MCF 10A (cell line): ENCODE measurements at places on chromosomes 5 and 9.

DNA sequence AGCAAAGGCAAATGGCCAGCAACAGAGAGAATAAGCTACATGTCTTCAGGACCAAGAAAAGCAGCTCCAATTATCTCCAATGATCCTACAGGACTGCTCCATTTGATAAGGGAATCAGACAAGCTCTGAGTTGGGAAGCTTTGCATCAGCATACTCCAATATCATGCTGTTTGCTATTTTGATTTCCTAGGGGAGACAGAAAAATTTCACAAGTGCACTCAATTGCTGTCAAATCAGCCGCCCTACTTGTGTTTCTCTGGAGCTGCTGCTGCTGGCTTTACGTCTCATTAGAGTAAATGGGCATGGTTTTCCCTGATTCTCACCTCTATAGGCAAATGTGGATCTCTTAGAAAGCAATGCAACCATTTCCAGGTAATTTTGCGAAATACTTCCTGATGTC, 201.7 kb downstream of the PRELID2 start:
- no peak overlapping the region for H3K4me3 ChIP-seq
- H3K27ac ChIP-seq = no peak overlapping the region
- H3K27me3 ChIP-seq = no peaks in the 10 kb centered on the region
- no peaks in the 10 kb centered on the region for H3K4me1 ChIP-seq

DNA sequence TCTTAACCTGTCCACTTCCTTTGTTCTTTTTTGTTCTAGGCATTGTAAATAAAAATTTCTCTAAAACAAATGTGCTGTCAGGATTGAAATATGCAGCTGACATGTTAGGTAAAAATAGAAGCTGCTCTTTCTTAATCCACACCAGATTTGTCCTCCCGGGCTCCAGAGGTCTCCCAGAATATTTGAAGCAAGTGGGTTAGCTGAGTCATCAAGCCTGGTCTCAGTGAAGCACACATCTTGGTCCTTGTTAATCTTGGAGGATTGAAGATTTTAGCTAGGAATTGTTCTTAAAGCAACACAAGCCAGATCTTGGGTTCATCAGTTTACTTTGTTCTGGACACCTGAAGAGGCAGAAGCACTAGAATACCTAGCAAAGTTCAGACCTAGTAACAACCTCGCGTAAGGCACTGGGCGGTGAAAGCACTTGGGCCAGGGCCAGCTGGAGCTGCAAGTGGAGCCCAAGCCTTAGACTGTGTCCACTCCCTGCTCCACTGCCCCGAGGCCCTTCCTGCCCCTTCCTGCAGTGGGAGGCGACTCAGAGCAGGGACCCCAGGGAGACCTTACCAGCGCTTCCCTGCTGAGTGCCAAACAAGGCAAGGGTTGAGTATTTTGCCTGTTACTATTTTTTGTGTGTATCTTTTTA, 36.5 kb downstream of the HABP4 start:
- H3K36me3 ChIP-seq = peaks cover 18% of the 10 kb centered on the region
- DNase-seq = peak; percentile 25
- no peak overlapping the region for H3K27ac ChIP-seq
- no peaks in the 10 kb centered on the region for H3K27me3 ChIP-seq
- no peaks in the 10 kb centered on the region for H3K4me1 ChIP-seq

- H3K36me3 ChIP-seq = no peaks in the 10 kb centered on the region
- no peak overlapping the region for H3K4me3 ChIP-seq
- no peak overlapping the region for H3K27ac ChIP-seq
- H3K27me3 ChIP-seq = peaks cover 74% of the 10 kb centered on the region
- H3K4me1 ChIP-seq = no peaks in the 10 kb centered on the region
- no peak for DNase-seq
Measured at GRCh38 chr5:88676637-88677375, 206.2 kb downstream of the MEF2C start.

- H3K4me1 ChIP-seq = peaks cover 17% of the 10 kb centered on the region
- H3K36me3 ChIP-seq = no peaks in the 10 kb centered on the region
- H3K4me3 ChIP-seq = no peak overlapping the region
- DNase-seq = no peak
- H3K27ac ChIP-seq = peak overlapping the region; percentile 40
Measured at GRCh38 chr9:27534131-27534530, 4.5 kb upstream of the MOB3B start.

- H3K27ac ChIP-seq = no peak overlapping the region
- no peaks in the 10 kb centered on the region for H3K4me1 ChIP-seq
- DNase-seq = no peak
- no peak overlapping the region for H3K4me3 ChIP-seq
- H3K27me3 ChIP-seq = no peaks in the 10 kb centered on the region
Measured at GRCh38 chr5:169804861-169805260, 167.8 kb downstream of the DOCK2 start.

DNA sequence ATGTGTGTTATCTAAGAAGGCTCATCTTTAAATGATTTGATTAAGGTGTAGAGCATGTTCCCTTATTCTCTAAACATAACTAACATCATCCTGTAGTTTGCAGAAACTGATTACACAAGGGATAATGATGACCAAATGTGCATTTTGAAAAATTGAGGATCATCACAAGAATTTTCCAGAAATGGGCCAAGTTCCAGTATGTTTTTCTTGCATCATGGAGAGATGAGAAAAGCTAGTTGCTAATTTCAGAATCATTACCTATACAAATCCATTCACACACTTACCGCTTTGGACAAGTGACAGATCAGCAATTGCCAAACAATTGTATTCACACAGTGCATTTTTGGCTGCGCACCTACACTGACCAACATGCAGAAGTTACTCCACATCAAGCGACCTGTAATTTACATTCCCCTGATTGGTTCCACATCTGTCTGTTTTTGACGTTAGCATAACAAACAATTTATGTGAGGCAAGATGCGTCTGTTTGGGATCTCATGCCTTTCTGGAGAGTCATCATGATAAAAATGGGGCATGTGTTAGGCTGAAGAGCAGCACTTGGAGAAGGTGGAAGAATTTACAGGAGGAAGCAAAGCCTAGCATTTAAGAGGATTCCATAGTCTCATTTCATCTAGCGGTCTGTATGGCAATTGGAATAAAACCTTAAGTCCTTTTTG, 2.8 kb upstream of the BNC2 start:
- no peaks in the 10 kb centered on the region for H3K36me3 ChIP-seq
- no peak for DNase-seq

- H3K27ac ChIP-seq = no peak overlapping the region
- H3K4me3 ChIP-seq = no peak overlapping the region
- no peaks in the 10 kb centered on the region for H3K36me3 ChIP-seq
- H3K27me3 ChIP-seq = peaks cover 21% of the 10 kb centered on the region
Measured at GRCh38 chr5:146574713-146575112, 58.7 kb upstream of the GPR151 start.

DNA sequence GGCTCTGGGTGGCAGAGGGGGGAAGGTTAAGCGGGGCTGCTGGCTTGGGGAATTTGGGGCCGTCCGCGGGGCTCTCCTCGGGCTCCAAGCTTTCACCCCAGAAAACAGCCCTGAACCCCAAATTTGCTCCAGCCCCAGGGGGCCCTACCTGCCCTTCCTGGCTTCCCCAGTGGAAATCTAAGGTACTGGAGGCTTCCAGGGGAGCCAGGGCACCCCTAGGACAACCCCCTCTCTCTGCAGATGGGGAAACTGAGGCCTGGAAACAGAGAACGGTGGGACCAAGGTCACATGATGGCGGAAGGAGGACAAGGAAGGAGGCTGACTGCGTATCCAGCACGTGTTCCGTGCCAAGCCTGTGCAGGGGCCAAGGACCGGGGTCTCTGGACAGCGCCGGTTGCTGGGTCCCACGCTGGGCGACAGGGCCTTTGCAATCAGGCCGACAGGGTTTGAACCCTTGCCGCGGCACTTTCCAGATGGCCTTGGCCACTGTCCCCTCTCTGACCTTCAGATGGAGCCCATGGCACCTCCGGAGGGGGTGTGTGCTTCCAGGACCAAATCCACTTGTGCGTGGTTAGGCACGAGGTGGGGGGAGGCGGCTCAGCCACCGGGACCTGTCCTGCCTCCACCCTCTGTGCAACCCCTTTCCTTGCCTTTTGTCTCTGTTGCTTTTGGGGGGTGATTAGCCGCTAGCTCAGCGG, 183.1 kb downstream of the C9orf50 start:
- H3K4me1 ChIP-seq = no peaks in the 10 kb centered on the region
- H3K36me3 ChIP-seq = no peaks in the 10 kb centered on the region
- DNase-seq = no peak
- H3K27me3 ChIP-seq = peaks cover 12% of the 10 kb centered on the region

DNA sequence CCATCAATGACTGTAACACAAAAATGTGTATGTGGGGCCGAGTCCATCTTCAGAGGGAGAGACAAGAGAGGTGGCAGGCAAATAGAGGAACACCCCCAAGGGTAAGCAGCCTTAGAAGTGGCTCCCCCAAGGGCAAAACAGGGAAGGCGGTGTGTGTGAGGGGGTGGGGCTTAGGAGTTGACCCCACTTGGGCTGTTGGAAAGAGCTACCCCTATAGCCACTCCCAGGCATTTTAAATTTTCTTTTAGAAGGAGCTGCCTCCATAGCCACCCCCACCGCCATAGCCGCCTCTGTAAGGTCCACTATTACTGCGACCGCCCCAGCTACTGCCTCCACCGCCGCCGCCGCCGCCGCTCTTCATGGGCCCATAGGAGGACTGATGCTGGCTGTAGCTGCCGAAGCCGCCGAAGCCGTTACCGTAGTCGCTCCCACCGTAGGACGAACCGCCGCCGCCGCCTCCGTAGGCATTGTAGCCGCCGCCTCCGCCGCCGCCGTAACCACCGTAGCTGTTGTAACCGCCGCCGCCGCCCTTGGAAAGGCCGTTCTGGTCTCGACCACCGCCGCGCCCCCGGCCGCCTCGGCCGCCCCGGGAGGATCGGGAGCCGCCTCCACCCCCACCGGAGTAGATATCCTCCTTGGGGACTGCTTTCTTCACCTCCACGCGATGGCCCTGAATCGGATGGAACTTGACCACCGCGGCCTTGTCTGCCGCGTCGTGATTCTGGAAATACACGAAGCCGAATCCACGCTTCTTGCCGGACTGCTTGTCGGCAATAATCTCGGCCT, 1.1 kb downstream of the HNRNPA0 start:
- H3K27me3 ChIP-seq = no peaks in the 10 kb centered on the region
- H3K4me1 ChIP-seq = peaks cover 16% of the 10 kb centered on the region
- peak; percentile 47 for DNase-seq
- peaks cover 39% of the 10 kb centered on the region for H3K36me3 ChIP-seq

- no peaks in the 10 kb centered on the region for H3K27me3 ChIP-seq
- H3K4me3 ChIP-seq = no peak overlapping the region
- H3K36me3 ChIP-seq = peaks cover 61% of the 10 kb centered on the region
- DNase-seq = no peak
Measured at GRCh38 chr9:113266174-113266573, 9.2 kb downstream of the CDC26 start.

DNA sequence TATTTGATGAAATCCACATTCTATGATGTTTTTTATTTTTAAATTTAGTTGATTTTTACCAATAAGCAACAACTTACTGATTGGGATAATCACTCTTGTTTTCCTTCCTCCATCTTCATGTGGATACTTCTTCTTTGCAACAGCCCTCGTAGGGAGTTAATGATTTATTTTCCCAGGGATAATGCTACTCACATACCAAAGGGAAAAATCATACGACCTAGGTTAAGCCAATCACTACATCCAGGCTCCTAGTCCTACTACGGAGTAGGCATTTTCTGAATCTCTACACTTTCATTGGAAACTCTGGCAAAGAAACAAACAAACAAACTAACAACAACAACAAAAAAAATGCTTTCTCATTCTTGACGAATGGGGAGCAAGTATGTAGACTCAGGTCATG, 663.4 kb downstream of the PTPRD start:
- no peak overlapping the region for H3K4me3 ChIP-seq
- DNase-seq = no peak
- H3K27ac ChIP-seq = no peak overlapping the region
- no peaks in the 10 kb centered on the region for H3K4me1 ChIP-seq
- H3K27me3 ChIP-seq = peaks cover 61% of the 10 kb centered on the region
- H3K36me3 ChIP-seq = no peaks in the 10 kb centered on the region

DNA sequence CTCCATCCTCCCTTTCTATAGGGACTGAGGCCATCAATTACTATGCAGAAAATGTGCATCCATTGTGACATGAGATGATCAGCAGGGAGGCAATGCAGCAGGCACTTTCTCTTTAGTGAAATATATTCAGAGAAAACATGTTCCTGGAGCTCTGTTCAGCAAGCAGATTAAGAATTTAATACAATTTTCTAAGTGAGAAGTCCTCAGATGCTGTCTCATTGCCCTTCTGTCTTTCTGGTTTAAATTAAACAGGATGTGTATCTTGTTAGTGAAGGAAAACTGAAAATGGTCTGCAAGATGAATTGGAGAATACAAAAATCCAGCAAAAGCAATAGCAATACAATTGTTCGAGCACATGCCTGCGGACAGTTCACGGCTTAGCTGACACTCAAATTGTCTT, 445.8 kb upstream of the RIOK2 start:
- DNase-seq = no peak
- H3K4me1 ChIP-seq = peaks cover 6% of the 10 kb centered on the region
- H3K4me3 ChIP-seq = no peak overlapping the region
- no peaks in the 10 kb centered on the region for H3K36me3 ChIP-seq
- no peaks in the 10 kb centered on the region for H3K27me3 ChIP-seq

DNA sequence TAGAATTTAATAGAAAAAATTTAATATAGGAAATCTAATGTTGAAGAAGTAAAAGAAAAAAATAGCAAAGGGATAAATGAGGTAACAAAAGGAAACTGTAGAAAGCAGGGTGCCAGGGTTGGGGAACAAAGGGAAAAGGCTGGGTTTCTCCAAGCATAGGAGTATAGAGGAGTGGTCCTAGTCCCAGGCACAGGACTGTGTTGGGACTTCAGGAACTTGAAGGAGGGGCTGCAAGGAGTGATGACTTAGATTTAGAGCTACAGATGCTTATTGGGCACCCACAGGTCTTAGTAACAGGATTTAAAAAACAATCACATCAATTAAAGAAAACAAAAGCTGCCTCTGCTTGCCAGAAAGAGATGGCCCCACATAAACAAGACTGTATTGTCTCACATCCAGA, 396.5 kb upstream of the TNC start:
- no peaks in the 10 kb centered on the region for H3K36me3 ChIP-seq
- H3K4me3 ChIP-seq = no peak overlapping the region
- no peak overlapping the region for H3K27ac ChIP-seq

- H3K36me3 ChIP-seq = peaks cover 41% of the 10 kb centered on the region
- H3K4me3 ChIP-seq = no peak overlapping the region
- H3K27ac ChIP-seq = peak overlapping the region; percentile 16
- H3K4me1 ChIP-seq = peaks cover 30% of the 10 kb centered on the region
Measured at GRCh38 chr5:151773951-151774350, 2.2 kb downstream of the G3BP1 start.

- no peaks in the 10 kb centered on the region for H3K36me3 ChIP-seq
- H3K27me3 ChIP-seq = no peaks in the 10 kb centered on the region
- no peak overlapping the region for H3K4me3 ChIP-seq
- no peak for DNase-seq
Measured at GRCh38 chr5:178241231-178241663, 8.6 kb upstream of the PHYKPL start.

DNA sequence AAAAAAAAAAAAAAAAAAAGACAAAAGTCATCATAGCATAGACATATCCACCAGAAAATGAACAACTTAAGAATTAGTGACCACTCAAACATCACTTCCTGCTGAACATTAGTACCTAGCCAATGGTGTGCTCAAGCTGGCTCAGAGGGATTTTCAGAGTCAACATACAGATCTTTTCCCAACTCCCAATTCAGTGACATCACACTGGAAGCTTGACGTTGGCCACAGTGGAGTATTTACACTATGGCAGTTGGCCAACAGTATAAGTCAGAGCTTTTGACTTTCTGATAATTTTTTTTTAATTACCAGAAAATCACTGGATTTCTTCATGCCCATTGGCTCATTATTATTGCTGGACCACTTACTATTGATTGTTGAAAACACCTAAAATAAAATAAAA, 383.5 kb downstream of the ARHGEF28 start:
- peak; percentile 20 for DNase-seq
- H3K36me3 ChIP-seq = no peaks in the 10 kb centered on the region
- no peak overlapping the region for H3K4me3 ChIP-seq
- H3K4me1 ChIP-seq = no peaks in the 10 kb centered on the region
